Activated CD4-positive, CD25-positive, alpha-beta regulatory T cell treated with anti-CD3 and anti-CD28 coated beads, Interleukin-2, amount 50 U/mL, for 72 hours (primary cell): ENCODE measurements at places on chromosomes 11 and 22.

DNA sequence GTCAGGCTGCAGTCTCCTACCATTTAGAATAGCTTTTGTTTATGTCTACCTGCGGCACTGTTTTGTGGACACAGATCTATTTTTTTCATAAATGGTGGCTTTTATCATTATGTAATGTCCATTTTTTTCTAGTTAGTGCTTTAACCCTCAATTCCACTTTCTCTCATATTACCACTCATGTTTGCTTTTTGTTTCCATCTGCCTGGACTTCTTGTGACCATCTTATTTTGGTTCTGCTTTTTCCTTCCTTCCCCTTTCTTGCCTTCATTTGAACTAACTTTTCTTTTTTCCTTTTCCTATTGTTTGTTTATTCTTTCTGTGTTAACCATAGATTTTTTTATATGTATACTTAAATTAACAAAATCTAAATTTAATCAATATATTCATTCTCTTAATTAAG is 98.5 kb upstream of the SLC22A12 start:
- no peak for DNase-seq

DNA sequence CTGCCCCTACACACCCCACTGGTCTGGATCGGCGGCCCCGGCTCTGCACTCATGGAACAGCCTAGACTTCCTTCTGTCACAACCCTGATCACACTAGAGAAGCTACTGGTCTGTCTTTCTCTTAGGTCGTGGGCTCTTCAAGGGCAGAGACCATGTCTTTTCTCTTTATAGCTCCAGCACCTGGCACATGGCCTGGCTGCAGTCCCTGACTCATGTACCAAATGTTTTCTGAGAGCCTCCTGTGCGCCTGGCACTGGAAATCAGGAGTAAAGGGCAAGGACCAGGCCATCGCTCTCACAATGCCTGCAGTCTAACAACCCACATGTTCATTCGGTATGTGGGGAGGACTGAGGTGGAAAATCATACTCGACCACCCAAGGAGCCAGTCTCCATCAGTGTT is 7.5 kb downstream of the ASCC2 start:
- DNase-seq: no peak

DNA sequence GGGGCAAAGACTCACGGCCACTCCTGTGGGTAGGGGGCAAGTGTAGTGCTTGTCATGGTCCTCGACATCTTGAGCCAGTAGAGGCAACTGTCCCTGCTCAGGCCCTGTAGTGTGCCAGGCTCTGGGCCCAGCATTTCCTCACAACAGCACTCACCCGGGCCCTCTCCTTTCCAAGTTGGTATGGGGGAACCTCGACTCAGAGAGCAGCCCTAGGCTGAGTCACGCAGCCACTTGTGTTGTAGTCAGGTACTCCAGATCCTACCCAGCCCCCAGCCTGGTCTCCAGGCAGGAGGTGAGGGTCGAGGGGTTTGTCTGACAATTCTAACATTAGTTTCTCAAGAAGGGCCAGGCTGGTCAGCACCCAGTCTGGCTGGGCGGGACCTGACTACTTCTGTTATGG is 4.1 kb downstream of the RELT start:
- no peak for DNase-seq

GRCh38 chr22:30637701-30638114 is 2.1 kb downstream of the SLC35E4 start:
- no peak for DNase-seq

DNA sequence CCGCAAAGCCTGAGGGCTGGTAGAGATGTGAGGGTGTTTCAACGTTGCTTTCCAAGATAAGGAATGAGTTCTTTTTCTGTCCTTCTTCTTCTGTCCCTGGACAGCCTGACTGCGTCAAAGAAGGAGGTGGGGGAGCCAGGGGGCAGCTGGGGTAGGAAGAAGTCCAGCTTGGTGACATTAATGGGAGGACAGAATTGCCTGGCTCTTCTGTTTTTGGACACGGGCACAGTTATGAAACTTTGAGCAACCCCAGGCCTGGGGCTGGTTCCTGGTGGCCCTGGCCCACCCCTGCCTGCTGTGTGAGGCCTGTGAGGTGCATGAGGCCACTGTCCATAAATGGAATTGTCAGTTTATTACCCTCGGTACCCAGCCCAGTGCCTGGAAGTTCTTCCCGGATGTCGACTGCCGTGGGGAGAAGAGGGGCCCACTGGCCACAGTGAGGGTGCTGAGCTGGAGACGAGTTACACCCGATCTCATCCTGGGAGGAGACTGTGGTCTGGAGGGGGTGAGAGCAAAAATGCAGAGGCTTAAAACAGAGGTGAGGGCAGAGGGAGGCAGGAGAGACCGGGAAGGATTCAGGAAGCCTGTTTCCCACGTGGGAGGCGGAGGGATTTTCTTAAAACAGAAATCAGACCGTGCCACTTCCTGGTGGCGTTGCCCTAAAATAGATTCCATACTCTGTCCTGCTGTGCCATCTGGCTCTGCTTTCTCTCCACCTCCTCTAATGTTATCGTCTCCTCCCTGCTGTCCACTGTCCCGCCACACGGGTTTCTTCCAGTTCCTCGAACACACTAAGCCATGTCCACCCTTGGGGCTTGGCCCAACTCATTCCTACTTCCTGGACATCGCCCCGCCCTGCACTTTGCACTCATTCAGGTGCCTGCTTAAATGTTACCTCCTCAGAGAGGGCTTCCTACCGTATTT is 59.7 kb upstream of the RASD2 start:
- no peak for DNase-seq

GRCh38 chr11:11291041-11292015 is 61.7 kb downstream of the CSNK2A3 start:
- DNase-seq: no peak

- no peak for DNase-seq
These were observed 153.3 kb downstream of the SWAP70 start for GRCh38 chr11:9817191-9817590.

GRCh38 chr22:37443977-37444376 is 16.7 kb upstream of the ELFN2 start:
- no peak for DNase-seq

- DNase-seq: no peak
These were observed 46.0 kb downstream of the THAP12 start for GRCh38 chr11:76334826-76335389.

GRCh38 chr11:84165139-84165538 is 879.0 kb upstream of the CCDC90B start:
- no peak for DNase-seq

DNA sequence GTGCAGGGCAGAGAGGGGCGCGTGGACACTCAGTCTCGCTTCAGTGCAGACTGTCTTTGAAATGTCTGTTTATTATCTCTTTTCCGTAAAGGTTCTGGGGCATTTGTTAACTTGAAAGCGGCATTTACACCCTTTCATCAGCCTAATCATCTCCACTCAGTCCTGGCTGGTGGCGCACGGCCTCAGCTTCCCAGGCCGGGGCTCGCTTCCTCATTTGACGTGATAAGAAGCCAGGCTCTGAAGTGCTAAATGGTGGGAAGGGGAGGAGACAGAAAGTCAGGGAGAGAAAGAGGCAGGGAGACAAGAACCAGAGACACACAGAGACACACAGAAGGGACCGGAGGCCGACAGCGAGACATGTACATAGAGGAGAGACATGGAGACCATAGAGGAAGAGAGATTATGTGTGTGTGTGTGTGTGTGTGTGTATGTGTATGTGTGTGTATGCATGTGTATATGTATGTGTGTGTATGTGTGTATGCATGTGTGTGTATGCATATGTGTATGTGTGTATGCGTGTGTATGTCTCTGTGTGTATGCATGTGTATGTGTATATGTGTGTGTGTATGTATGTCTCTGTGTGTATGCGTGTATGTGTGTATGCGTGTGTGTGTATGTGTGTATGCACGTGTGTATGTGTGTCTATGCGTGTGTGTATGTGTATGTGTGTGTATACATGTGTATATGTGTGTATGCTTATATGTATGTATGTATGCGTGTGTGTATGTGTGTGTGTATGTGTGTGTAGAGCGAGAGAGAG is 101.5 kb downstream of the ST3GAL4 start:
- DNase-seq: no peak

DNA sequence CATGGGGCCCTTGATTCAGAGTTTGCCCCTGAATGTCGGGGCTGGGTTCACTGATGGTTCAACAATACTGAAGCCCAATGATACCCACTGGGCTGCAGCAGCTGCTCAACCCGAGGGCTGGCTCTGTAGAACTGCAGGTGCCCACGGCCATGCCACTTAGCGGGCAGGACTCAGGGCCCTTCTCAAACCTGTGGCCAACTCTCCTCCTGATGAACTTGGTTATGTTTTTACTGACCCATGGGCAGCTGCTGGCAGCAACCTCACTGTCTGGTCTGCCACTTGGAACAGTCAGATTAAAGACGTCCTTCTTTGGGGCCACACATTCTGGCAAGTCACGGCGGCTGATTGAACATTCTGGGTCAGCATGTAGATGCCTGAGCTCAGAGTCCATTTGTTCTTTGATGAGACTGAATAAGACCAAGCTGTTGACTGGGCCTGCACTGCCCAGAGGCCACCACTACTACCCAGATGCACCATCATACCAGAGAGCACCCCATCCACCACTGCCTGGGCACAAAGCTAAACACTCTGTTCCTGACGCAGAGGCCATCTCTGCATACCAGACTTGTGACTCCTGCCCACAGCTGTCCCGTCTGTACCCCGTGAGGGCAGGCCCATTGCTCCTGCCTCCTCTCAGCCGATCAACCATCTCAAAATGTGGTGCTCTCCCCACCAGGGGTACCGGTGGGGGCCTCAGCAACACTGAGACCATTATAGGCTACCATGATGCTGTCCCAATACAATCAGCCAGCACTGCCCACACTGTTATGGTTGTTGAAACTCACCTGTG is 67.8 kb downstream of the SHANK2 start:
- no peak for DNase-seq

DNA sequence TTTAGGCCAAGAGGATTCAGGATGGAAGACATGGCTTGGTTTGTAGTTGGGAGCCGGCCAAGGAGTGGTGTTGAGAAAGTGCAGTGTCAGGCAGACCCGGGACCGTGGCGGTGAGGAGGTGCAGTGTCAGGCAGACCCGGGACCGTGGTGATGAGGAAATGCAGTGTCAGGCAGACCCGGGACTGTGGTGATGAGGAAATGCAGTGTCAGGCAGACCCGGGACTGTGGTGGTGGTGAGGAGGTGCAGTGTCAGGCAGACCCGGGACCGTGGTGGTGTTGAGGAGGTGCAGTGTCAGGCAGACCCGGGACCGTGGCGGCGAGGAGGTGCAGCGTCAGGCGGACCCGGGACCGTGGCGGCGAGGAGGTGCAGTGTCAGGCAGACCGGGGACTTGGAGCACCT is 59.7 kb downstream of the LRP5 start:
- DNase-seq: no peak

DNA sequence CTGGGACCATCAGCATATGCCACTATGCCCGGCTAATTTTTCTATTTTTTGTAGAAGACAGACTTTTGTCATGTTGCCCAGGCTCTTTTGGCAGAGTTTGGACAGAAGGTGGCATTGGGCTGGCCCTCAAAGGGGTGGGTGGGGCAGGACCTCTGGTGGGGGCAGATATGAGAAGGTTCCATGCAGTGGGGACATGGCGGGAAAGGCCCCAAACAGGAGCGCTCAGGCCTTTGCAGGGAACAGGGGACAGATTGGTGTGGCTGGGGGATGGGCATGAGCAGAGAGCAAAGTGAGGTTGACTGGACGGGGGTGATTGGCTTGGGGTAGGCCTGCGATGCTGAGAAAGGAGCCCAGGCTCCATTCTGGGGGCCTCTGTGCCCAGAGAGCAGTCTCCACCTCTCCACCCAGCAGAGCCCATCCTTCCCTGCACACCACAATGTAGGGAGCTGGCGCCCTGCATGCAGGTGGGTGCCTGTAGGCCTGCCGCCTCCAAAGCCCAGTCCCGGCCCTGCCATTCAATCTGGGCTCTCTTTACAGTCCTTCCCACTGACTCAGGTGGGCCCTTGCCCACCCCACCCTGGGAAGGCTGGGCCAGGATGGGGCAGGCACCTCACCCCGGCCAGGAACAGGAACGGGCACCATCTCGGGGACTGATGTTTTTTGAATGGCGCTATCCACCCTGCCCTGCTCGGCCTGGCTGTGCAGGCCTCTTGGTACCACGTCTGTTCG is 98.7 kb downstream of the MORC2 start:
- DNase-seq: no peak

GRCh38 chr11:117456027-117456720 is 128.5 kb downstream of the CEP164 start:
- no peak for DNase-seq

DNA sequence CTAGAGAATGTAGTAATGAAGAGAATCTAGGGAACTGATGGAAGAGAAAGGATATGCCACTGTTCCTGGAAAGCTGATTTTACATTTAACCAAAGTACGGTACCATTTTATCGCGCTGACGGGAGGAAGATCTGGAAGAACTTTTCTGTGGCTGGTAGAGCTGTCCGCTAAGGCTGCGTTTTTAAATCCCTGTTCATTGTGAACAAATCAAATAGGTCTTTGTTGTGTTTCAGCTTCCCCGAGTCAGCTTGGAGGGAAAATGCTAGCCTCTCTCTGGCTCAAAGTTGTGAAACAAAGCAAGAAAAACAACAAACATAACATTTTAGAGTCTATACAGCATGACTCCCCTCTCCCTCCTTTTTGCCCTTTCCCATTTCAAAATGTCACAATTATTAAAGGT is 34.4 kb downstream of the FBXO7 start:
- no peak for DNase-seq

DNA sequence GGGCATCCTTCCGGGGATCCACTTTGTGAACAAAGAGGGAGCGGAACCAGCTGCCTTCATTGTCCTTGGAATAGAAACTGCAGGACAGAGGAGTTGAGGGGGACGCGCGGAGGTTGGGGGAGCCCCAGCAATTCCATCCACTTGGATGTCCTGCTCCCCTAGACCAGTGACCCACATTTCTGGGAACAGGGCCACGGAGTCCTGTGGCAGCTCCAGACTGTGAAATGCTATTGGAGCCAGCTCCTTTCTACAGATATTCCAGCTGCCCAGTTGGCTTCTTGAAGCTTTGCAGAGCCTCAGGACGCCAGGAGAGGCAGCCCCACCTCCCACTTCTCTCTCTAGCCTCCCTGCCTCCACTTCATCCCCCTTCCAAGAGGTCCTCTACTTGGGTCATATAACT is 10.5 kb downstream of the NIPSNAP1 start:
- no peak for DNase-seq

DNA sequence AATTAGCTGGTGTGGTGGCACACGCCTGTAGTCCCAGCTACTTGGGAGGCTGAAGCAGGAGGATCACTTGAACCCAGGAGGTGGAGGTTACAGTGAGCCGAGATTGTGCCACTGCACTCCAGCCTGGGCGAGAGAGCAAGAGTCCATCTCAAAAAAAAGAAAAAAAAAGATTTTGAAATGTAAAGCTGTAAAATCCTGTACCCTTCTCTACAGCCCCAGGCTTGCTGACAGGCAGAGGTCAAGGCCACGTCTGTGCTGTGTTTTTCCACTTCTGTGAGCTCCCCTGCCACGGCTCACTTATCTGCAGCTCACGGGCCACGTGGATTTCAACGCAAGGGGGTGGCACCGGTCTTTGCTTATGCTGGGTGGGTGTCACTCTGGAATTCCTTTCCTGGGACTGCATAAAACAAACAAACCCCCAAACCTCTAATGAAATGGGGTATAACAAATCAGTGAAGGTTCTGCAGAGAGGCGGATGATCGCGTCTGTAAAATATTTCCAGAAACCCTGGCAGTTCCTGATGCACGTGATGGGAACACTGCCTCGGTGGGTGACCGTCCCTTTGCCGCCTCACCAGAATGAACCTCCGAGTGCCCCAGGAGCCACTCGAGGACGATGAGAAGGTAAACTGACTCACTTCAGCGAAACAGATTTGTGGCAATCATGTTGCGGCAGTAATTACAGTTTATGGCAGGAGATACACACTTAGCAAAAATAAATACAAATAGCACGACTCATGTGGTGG is 44.0 kb upstream of the ATXN10 start:
- no peak for DNase-seq

- peak; percentile 77 for DNase-seq
These were observed 19.6 kb upstream of the CCDC134 start for GRCh38 chr22:41780746-41781505.

GRCh38 chr11:42631220-42631843 is 680.5 kb upstream of the API5 start:
- DNase-seq: no peak
